ENCODE measurements at places on chromosomes 7 and 10.
A peak's percentile ranks its signal among the peaks of the same experiment; 100 is the strongest.

GRCh38 chr7:48497521-48497920, 326.3 kb downstream of the ABCA13 start:
- DNase-seq = no peak

- no peak for DNase-seq
Observed at GRCh38 chr10:118505363-118505762, 90.1 kb downstream of the PRLHR start.

- DNase-seq = no peak
Observed at GRCh38 chr10:112584276-112584675, 137.3 kb downstream of the VTI1A start.

DNA sequence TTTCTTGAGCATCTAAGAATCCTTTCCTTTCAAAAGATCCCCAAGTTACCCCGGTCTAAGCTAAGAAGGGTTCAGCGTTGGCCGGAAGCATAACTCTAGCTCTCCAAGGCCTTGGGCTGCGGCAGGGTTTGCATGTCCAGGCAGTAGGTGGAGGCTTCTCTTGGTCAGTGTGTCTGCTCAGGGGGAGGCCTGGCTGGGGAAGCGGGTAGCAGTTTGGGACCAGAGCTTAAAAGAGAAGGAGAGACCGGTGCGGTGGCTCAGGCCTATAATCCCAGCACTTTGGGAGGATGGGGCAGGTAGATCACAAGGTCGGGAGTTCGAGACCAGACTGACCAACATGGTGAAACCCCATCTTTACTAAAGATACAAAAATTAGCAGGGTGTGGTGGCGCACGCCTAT, 226.3 kb downstream of the MGMT start:
- DNase-seq = no peak

GRCh38 chr7:31002256-31002655, 38.5 kb downstream of the GHRHR start:
- DNase-seq = no peak

GRCh38 chr10:51162002-51162401, 87.7 kb downstream of the PRKG1 start:
- DNase-seq = no peak

DNA sequence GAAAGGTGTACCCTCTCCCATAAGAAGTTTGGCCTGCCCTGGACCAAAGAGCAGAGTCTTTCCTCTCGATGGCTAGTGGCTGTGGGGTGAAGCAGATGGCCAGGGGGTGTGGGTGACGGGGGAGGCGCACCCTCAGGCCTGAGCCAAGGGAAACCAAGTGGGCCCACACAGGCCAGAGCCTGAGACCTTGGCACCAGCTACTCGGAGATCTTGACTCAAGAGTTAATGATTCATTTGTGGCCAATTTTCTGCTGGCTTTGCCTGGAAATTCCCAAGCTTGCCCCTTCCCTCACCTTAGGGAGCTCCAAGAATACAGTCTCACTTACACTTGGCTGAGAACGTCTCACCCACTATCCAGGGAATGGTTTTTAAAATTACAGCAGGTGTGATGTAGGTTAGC, 42.7 kb downstream of the ZMIZ1 start:
- no peak for DNase-seq

GRCh38 chr7:66423729-66424128, 205.0 kb upstream of the KCTD7 start:
- DNase-seq = no peak

GRCh38 chr7:149291036-149291780, 29.2 kb downstream of the ZNF783 start:
- DNase-seq = peak; percentile 40

DNA sequence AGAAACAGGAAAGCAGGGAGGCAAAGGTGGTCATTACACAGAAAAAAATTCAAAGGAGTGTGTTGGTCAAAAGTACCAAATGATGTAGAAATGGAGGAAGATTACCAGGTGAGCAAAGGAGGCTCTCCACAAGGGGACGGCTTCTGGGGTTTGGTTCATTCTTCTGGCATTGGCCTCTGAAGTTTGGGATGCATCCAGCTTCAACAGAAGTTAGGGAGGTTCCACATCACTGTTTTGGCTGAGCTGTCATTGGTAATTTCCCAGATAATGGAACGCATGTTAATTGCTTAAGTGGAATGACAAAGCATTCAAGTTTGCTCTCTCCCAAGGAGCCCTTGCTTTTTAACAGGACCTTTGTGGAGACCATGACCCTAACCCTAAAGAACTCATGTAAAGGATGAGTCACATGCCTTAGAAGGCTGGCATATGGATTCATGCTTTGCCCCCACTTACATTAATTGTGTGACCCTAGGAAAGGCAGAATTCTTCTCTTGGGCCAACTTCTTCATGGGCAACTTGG, 398.6 kb downstream of the GPAM start:
- no peak for DNase-seq
